HepG2 (cell line): ENCODE measurements at places on chromosomes 5 and 9. TPM values are rescaled to one million over a fixed set of nuclear protein-coding genes. Genes with fewer than 3 reads are reported as not detected.

DNA sequence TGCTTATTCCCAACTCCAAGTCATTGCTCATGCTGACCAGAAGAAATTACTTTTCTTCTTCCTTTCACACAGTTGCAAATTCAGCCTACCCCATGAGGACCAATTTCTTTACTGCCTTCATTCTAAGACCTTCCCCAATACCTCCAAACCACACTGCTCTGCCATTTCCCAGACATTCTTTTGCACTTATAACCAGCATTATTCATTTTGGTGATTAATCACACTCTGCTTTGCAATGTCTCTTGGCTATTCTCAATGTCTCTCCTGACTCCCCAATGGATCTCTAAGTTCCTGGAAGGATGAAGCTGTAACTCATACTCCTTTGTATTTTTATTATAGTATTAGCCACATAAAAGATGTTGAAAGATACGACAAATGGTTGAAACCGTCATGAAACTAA, 105.7 kb upstream of the RANBP3L start:
- H3K27ac ChIP-seq: no peak overlapping the region
- no peak for DNase-seq
- no peak overlapping the region for H3K4me3 ChIP-seq
- H3K36me3 ChIP-seq: no peaks in the 10 kb centered on the region
- H3K4me1 ChIP-seq: peaks cover 41% of the 10 kb centered on the region
- H3K27me3 ChIP-seq: no peaks in the 10 kb centered on the region

- H3K4me3 ChIP-seq: no peak overlapping the region
- DNase-seq: no peak
- no peak overlapping the region for H3K27ac ChIP-seq
- H3K4me1 ChIP-seq: no peaks in the 10 kb centered on the region
Measured at GRCh38 chr9:87540444-87541105, 42.9 kb downstream of the DAPK1 start.

- no peak overlapping the region for H3K4me3 ChIP-seq
- no peak for DNase-seq
- no peaks in the 10 kb centered on the region for H3K4me1 ChIP-seq
- H3K36me3 ChIP-seq: no peaks in the 10 kb centered on the region
Measured at GRCh38 chr9:121505903-121506735, 6.5 kb upstream of the GGTA1 start.

- no peak overlapping the region for H3K27ac ChIP-seq
- no peaks in the 10 kb centered on the region for H3K4me1 ChIP-seq
- no peaks in the 10 kb centered on the region for H3K36me3 ChIP-seq
Measured at GRCh38 chr5:168851902-168852321, 272.7 kb upstream of the PANK3 start.

DNA sequence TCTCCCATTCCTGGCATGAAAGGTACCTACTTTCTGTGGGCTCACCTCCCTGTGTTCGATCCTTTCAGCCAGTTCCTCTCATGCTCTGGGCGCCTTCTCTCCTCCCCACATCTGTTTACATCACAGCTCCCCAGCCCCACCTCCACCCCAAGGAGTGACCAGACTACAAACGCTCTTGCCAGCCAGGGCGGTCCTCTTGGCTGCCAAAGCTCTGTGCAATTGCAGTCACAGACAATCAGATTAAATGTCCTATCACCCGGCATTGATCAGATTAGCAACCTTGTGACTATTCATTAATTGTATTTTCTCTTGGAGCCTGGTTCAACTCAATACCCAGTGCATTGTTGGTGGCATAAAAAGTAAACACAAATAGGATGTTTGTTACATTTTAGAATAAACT, 211.2 kb upstream of the TBCA start:
- H3K27ac ChIP-seq: no peak overlapping the region
- peaks cover 26% of the 10 kb centered on the region for H3K4me1 ChIP-seq
- H3K4me3 ChIP-seq: no peak overlapping the region

Gene MELK
- total RNA-seq: 50.4 and 59.1 TPM in 2 replicates

DNA sequence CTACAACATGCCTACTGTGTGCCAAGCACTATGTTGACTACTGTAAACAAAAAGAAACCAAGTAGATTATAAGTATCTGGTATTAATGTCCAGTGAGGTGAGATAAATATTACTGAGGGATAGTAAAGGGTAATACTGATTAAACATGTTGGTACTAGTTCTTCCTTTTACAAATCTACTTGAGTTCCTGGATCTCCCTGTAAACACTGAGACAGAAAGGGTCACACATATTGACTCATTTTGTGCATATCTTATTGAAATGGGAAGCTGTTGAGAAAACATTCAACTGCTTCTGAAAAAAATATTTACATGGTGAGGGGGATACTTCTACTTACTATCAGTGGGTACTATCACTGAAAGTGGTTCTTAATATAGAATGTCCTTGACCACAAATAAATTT, 24.3 kb downstream of the EFNA5 start:
- H3K4me1 ChIP-seq: no peaks in the 10 kb centered on the region
- no peak for DNase-seq
- no peaks in the 10 kb centered on the region for H3K36me3 ChIP-seq
- H3K27ac ChIP-seq: no peak overlapping the region
- H3K4me3 ChIP-seq: no peak overlapping the region

- no peaks in the 10 kb centered on the region for H3K27me3 ChIP-seq
- H3K36me3 ChIP-seq: no peaks in the 10 kb centered on the region
- H3K4me3 ChIP-seq: no peak overlapping the region
- no peak for DNase-seq
Measured at GRCh38 chr5:43231977-43232376, 40.0 kb downstream of the NIM1K start.

DNA sequence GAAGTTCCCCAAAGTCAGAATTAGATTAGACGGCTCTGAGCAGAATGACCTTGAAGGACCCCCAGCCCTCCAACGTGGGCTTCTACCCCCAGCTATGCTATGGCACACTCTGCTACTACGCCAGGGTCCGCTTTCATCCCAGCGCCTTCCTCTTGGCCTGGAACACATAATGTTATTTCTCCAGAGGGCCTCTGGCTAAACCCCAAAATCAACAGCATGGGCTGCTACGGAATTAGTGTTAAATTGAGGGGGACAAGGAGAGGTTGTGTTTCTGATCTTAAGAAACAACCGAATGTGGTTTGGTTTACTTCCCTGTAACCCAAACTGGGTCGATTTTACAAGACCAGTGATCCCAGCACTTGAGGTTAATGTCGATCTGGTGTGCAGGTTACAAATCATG, 97.1 kb downstream of the ZNF618 start:
- peaks cover 22% of the 10 kb centered on the region; the same call in 2 of the 3 replicates for H3K27me3 ChIP-seq
- DNase-seq: no peak
- no peak overlapping the region for H3K4me3 ChIP-seq
- no peaks in the 10 kb centered on the region for H3K4me1 ChIP-seq
- H3K27ac ChIP-seq: no peak overlapping the region

- H3K27me3 ChIP-seq: no peaks in the 10 kb centered on the region
- no peak overlapping the region for H3K4me3 ChIP-seq
- H3K4me1 ChIP-seq: peaks cover 12% of the 10 kb centered on the region
- no peak overlapping the region for H3K27ac ChIP-seq
Measured at GRCh38 chr9:22005702-22006606, 3.2 kb downstream of the CDKN2B start.

Gene GARIN3
- total RNA-seq: not detected in 2 replicates

DNA sequence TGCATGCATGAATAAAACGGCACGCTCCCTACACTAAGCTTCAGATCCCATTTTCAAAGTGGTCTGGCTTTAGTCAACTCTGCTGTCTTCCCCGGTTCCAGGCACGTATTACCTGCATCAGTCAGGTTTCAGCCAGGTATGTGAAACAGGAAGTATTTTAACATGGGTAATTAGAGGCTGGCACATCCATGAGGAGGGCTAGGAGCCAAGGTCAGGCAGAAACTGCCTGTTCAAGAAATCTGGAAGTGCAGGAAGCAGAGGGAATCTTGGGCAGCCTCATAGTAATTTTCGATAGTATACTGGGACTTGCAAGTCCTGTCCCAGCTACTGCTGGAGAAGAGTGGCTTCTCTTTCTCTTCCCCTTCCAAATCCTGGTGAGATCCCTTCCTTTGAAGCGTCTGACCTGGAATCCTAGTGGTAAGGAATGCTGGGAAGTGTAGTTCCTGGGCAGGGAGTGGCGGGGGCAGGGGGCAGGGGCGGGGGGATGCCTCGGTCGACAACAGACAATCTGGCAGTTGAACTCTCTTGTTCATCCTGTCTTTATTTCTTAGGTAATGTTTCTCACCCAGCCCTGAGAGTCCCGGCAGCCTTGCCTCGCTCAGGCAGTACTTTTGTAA, 403.1 kb downstream of the TLE4 start:
- no peaks in the 10 kb centered on the region for H3K27me3 ChIP-seq
- DNase-seq: no peak
- no peaks in the 10 kb centered on the region for H3K4me1 ChIP-seq
- H3K36me3 ChIP-seq: no peaks in the 10 kb centered on the region
- no peak overlapping the region for H3K27ac ChIP-seq
- H3K4me3 ChIP-seq: no peak overlapping the region

DNA sequence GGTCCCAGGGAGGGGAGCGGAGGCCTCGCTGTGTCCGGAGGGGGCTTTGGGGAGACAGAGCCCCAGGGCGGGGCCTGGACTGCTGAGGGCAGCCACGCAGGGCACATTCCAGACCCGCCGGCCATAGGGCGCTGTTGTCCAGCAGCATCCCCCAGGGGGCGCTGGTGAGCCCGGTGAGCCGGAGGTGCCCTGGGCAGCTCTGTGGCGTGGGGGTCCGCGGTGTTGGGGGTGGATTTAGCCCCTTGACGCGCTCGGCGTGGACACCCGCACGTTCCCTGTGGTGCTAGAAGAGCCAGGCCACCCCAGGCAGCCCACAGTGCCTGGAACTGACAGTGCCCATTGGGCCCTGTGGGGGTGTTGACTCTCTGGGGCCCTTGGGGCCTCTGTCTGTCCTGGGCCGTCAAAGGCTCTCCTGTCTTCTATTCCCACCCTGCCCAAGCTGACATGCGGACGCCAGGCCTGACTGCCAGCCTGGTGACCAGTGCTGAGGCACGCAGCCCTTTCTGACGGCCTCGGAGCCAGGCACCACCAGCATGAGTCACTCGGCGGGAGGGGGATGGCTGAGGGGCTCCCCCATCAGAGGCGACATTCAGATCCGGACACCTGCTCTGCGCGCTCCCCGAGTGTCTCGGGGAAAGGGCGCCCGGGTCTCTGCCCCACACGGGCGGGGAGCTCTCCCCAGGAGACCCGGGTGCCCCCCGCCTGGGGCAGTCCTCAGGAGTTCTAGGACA, 23.9 kb downstream of the TPPP start:
- peaks cover 43% of the 10 kb centered on the region for H3K4me1 ChIP-seq
- H3K27ac ChIP-seq: no peak overlapping the region
- DNase-seq: peak; percentile 20
- no peaks in the 10 kb centered on the region; the same call in 1 of the 2 replicates for H3K27me3 ChIP-seq
- no peak overlapping the region for H3K4me3 ChIP-seq

Gene RORB
- not detected in 2 replicates for total RNA-seq

- H3K4me3 ChIP-seq: no peak overlapping the region
- no peak overlapping the region for H3K27ac ChIP-seq
- peak; percentile 25 for DNase-seq
- H3K36me3 ChIP-seq: no peaks in the 10 kb centered on the region
- H3K4me1 ChIP-seq: no peaks in the 10 kb centered on the region
Measured at GRCh38 chr9:14428781-14429230, 114.9 kb upstream of the NFIB start.

Gene ARSI
- total RNA-seq: 17.6 and 33.9 TPM in 2 replicates

DNA sequence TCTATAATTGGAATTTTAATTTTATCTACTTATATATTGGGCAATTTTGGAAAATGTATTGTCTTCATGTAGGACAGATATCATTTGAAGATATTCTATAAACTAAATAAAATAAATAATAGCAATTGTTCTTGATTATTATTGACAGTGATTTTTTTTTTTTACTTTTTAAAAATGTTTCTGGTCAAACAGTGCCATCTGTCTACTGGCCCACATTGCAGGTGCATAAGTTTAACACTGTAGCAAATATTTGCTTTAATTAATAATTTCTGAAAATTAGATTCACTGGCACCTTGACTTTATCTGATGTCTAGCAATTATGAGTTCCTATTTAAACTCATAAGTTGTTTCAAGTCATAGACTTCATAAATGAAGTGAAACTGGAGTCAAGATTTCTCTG, 41.1 kb upstream of the ISOC1 start:
- H3K4me3 ChIP-seq: no peak overlapping the region
- H3K4me1 ChIP-seq: no peaks in the 10 kb centered on the region
- no peaks in the 10 kb centered on the region for H3K36me3 ChIP-seq

Gene PTGDS
- 0.33 TPM in 1 of 2 replicates, not detected in the other for total RNA-seq

Gene ADAMTS19
- not detected in 2 replicates for total RNA-seq

GRCh38 chr9:121321016-121321503, 49.0 kb downstream of the STOM start:
- H3K4me1 ChIP-seq: peaks cover 54% of the 10 kb centered on the region
- no peak for DNase-seq
- H3K36me3 ChIP-seq: peaks cover 66% of the 10 kb centered on the region
- no peaks in the 10 kb centered on the region for H3K27me3 ChIP-seq
- H3K4me3 ChIP-seq: no peak overlapping the region

Gene CD72
- total RNA-seq: 0.18 TPM in 1 of 2 replicates, not detected in the other

GRCh38 chr9:124863371-124863871, 1.5 kb downstream of the ARPC5L start:
- H3K27me3 ChIP-seq: no peaks in the 10 kb centered on the region
- no peak overlapping the region for H3K27ac ChIP-seq
- H3K4me3 ChIP-seq: no peak overlapping the region
- H3K36me3 ChIP-seq: peaks cover 22% of the 10 kb centered on the region
- H3K4me1 ChIP-seq: peaks cover 57% of the 10 kb centered on the region

Gene ELOVL7
- total RNA-seq: 5.1 and 7.3 TPM in 2 replicates

Gene OSMR
- total RNA-seq: 14.2 and 21.3 TPM in 2 replicates

Gene TRMO
- total RNA-seq: 18.6 and 21.5 TPM in 2 replicates

Gene FAM78A
- 0.14 and 0.18 TPM in 2 replicates for total RNA-seq

Gene TICAM2
- 0.04 TPM in 1 of 2 replicates, not detected in the other for total RNA-seq

- no peaks in the 10 kb centered on the region for H3K36me3 ChIP-seq
- no peaks in the 10 kb centered on the region for H3K27me3 ChIP-seq
- no peak overlapping the region for H3K4me3 ChIP-seq
- H3K27ac ChIP-seq: no peak overlapping the region
Measured at GRCh38 chr9:115211413-115212124, 93.6 kb upstream of the TNC start.

Gene PCDHGA12
- 0.13 TPM in 1 of 2 replicates, not detected in the other for total RNA-seq

GRCh38 chr5:167254132-167254531, 1037.3 kb upstream of the WWC1 start:
- H3K27me3 ChIP-seq: no peaks in the 10 kb centered on the region
- no peaks in the 10 kb centered on the region for H3K4me1 ChIP-seq
- H3K36me3 ChIP-seq: no peaks in the 10 kb centered on the region
- DNase-seq: no peak
- H3K4me3 ChIP-seq: no peak overlapping the region

Gene PDE8B
- total RNA-seq: not detected in 2 replicates
